Stimulated activated CD4-positive, alpha-beta T cell treated with anti-CD3 and anti-CD28 coated beads, Interleukin-2, amount 100 ng/mL, for 48 hours (primary cell): ENCODE measurements at places on chromosomes 5 and 9.
A peak's percentile ranks its signal among the peaks of the same experiment; 100 is the strongest.

DNA sequence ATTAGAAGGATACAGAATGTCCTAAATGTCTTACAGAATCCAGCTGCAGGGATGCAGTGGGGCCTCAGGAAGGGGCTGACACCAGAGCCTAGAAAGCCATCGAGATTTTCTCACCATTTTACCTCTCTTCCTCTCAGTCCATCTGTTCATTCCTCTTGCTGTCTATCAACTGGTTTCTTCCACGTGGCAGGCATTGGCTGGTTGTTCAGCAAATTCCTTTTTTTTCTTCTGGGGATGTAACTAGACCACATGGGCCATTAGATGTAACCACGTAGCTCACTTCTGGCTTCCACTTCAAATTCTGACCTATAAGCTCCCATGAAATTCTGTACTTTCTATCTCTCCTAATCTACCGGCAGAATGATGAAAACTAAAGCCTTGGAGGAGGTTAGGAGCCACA lies 93.6 kb upstream of the MTAP start:
- no peak for DNase-seq

- no peak for DNase-seq
These were observed 368.4 kb downstream of the CDH18 start for GRCh38 chr5:19619571-19619970.

DNA sequence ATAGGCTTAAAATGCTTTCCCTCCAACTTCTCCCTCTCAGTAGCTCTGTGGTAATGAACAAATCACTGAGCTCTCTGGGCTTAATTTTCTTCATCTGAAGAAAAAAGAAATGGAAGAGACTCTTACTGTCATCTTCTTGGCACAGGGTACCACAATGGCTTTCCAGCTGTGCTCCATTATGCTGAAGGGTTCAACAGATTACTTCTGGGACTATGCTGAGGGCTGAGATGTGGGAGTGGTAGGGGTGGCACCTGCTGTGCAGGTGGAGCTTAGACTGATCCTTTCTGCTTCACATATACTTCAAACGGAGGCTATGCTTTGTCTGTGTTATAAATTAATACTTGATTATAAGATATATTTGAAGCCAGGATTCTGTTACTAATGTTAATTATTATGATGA lies 840.2 kb upstream of the C9orf72 start:
- no peak for DNase-seq

DNA sequence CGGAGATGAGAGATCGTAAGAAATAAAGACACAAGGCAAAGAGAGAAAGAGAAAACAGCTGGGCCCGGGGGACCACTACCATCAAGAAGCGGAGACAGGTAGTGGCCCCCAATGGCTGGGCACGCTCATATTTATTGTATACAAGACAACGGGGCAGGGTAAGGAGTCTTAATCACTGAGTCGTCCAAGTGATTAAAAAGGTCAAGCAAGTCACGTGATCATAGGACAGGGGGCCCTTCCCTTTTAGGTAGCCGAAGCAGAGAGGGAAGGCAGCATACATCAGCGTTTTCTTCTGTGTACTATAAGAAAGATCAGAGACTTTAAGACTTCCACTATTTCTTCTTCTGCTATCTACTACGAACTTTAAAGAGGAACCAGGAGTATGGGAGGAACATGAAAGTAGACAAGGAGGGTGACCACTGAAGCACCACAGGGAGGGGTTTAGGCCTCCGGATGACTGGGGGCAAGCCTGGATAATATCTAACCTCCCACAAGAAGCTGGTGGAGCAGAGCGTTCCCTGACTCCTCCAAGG lies 24.6 kb upstream of the QSOX2 start:
- DNase-seq, result no peak

GRCh38 chr5:112192866-112193265 lies 226.2 kb downstream of the EPB41L4A start:
- DNase-seq, result no peak

- DNase-seq, result no peak
These were observed 218.1 kb downstream of the TRIM32 start for GRCh38 chr9:116905171-116905588.

DNA sequence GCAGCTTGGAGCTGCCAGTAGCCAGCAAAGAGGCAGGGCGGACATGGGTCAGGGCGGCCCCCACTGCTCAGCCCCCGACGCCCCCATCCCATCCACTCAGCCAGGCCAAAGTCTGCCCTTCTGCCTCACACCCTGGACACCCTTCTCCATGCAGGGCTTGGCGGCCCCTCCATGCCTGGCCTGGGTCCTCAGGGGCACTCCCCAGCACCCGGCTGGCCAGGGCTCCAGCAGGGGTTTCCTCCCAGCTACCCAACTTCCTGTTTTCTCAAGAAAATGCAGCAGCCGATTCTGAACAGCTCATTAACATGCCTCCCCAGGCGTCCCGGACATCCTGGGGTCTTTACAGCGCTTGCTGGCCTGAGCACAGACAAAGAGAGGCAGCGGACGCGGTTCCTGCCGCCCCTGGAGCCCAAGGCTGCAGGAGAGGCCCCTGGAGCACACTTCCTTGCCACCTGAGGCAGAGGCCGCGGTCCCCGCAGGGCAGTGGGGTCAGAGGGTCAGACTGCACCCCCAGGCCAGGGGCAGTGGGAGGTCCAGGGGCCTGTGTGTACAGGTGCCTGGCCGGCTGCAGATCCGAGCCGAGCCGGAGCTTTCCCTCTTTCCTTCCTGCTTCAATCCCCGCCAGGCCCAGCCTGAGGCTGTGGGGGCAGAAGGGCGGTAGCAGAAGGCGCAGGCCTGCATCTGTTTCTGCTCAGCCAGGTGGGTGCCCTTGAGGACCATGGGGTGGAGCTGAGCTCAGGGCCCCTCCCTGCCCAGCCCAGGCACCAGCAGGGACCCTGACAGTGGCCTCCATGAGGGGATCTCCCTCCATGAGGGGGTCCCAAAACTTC lies 18.7 kb upstream of the NRARP start:
- DNase-seq, result no peak

- DNase-seq, result no peak
These were observed 39.4 kb downstream of the BICD2 start for GRCh38 chr9:92725266-92725545.

DNA sequence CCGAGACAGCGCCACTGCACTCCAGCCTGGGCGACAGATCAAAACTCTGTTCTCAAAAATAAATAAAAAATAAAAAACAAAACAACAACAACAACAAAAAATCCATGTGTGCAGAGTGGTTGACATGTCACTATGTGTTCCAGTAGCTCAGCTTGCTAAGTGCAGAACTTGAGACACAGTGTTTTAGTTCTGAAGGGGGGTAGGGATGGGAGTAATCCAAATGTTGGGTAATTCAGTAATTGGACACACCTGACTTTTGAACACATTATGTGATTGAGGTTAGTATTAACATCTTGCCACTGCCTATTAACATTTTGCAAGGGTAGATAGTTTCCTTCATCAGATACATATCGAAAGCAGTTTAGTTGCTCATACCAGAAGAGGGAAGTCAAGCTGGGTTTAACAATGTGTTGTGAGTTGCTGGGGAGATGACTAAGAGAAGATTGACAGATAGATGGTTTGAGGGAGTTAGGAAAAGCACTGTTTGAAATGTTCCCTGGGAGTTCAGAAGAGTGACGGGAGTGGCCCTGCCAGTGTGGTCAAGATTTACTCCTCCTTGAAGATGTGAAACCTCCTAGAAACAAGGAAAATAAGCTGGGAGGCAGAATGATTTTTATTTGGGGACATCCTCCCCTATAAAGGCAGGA lies 928 bp downstream of the HACD4 start:
- DNase-seq, result no peak

- DNase-seq, result no peak
These were observed 395.7 kb downstream of the CDK5RAP2 start for GRCh38 chr9:120184266-120184665.

- DNase-seq, result no peak
These were observed 64.5 kb upstream of the GNA14 start for GRCh38 chr9:77712533-77713130.

DNA sequence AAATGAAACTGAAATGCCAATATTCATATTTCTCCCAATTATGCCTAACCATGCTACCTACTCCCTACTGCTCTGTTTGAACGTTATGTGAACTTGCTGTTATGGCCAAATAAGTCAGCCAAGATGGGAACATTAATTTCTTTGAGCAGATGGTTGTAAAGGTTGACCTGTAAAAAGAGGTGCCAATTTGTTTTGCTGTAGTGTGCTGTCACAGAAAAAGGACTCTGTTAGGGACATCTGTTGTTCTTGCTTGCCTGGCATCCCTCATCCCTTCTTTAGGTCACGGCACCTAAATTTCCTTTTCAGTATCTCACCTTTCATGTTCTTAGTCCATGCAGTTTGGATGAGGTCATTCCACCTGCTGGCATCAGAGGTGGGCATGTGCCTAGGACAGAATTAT lies 35.4 kb downstream of the GDNF start:
- DNase-seq, result no peak

DNA sequence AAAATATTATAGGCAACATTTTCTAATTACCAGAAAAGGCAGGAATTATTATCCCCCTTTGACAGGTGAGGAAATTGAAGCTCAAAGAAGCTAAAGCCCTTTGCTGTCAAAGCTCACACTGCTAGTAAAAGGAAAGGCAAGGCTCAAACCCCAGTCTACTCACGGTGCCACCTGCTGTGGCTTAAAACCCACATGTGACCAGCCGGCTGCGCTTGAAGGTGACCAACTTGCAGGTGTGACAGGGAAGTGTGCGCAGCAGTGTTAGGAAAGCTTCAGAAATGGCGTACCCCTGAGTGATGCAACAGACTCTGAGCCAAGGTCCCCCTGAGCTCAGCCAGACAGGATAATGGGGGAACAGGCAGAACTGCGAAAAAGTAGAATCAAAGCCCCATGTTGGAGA lies 45.2 kb downstream of the PAX5 start:
- DNase-seq, result no peak

- DNase-seq, result no peak
These were observed 246.5 kb downstream of the PCSK5 start for GRCh38 chr9:76136986-76137385.

DNA sequence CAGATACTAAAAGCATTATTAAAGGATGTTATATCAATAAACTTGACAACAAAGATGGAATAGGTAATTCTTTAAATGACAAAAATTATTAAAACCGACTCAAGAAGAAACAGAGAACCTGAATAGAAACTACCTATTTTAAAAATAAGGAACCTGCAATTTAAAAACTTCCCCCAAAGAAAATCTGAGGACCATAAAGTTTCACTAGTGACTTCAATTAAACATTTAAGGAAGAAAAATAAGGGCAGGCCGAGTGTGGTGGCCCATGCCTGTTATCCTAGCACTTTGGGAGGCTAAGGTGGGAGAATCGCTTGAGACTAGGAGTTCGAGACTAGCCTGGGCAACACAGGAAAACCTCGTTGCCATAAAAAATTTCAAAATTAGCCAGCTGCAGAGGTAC lies 99.6 kb downstream of the FANCC start:
- DNase-seq, result no peak

DNA sequence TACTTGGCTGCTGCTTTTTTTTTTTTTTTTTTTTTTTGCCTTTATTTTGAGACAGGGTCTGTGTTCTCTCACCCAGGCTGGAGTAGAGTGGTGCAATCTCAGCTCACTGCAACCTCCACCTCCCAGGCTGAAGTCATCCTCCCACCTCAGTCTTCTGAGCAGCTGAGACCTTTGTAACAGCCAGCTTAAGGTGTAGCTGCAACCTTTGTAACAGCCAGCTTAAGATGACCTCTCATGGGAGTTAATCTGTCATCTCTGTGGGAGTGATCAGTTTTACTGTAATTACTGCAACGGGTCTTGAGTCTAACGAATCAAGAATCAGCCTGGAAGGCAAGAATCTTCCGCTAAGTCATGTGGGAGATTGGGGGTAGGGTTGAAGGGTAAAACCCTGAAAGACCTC lies 31.6 kb upstream of the SNX2 start:
- DNase-seq, result no peak

DNA sequence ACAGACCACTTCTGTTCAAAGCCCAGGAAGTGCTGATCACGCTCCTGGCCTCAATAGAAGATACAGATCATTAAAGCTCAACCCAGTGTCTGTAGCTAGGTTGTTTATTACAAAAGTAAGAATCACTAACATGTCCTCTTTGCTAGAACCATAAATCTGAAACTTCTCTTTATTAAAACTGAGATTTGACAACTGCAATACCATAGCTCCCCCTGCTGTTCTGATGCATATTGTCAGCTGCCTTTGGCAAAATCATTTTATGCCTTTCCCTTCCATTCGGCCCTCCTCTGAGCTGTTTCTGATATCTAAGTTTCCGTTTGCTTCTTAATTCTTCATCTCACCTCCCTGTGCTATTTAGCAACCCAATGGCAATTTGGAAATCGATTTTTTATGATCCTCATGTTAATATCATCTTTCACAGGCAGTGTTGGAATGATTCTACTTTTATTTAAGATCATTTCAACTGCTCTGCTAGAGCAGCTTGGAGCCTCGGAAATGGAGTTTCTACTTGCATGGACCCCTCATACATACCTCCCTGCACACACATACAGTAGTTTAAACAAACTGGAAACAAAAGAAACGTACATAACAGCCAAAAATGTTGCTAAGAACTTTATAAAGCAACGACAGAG lies 998.8 kb downstream of the MAT2B start:
- DNase-seq, result peak; percentile 8

- DNase-seq, result peak; percentile 69
These were observed 30.4 kb downstream of the JADE2 start for GRCh38 chr5:134555890-134556311.

- no peak for DNase-seq
These were observed 126.1 kb upstream of the PAPPA start for GRCh38 chr9:116027511-116027910.

- DNase-seq, result no peak
These were observed 199.6 kb downstream of the DCP2 start for GRCh38 chr5:113176196-113176595.

DNA sequence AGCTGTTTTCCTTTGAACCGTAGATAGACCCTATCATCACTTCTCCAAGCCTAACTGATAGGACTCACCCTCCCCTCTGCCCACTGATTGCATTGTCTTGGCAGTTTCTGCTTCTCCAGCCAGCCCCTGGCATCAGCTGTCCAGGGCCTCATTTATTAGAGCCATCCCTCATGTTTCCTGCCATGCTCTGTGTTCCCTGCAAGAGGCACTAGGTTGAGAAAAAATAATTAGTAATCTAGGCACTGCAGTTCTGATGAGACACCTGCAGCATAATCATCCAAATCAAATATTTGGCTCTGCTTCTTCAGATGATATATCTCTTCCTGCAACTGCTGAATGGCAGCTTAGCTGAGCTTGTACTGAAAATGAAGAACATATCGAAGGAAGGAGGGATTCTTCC lies 303.0 kb upstream of the TLE4 start:
- DNase-seq, result no peak

GRCh38 chr5:109844695-109845094 lies 155.0 kb downstream of the MAN2A1 start:
- DNase-seq, result no peak
